T-helper 2 cell treated with Interferon-gamma antibody and Interleukin-4, amounts not matched to agents 5 μg/mL and 100 μg/mL, for 36 hours (primary cell): ENCODE measurements at places on chromosomes 4 and X.
A peak's percentile ranks its signal among the peaks of the same experiment; 100 is the strongest.

GRCh38 chrX:9677098-9677739 is 88.4 kb downstream of the GPR143 start:
- peaks cover 22% of the 10 kb centered on the region for H3K4me1 ChIP-seq
- peak; percentile 45 for DNase-seq
- no peaks in the 10 kb centered on the region for H3K27me3 ChIP-seq
- H3K27ac ChIP-seq: peak overlapping the region; percentile 85

- H3K4me3 ChIP-seq: no peak overlapping the region
- peaks cover 2% of the 10 kb centered on the region for H3K36me3 ChIP-seq
- H3K27ac ChIP-seq: no peak overlapping the region
- H3K4me1 ChIP-seq: no peaks in the 10 kb centered on the region
These were observed 127.4 kb upstream of the RPL34 start for GRCh38 chr4:108492816-108493595.

GRCh38 chr4:47703956-47704355 is 133.9 kb downstream of the CORIN start:
- H3K4me3 ChIP-seq: no peak overlapping the region
- no peaks in the 10 kb centered on the region for H3K4me1 ChIP-seq
- no peaks in the 10 kb centered on the region for H3K36me3 ChIP-seq
- no peak overlapping the region for H3K27ac ChIP-seq

DNA sequence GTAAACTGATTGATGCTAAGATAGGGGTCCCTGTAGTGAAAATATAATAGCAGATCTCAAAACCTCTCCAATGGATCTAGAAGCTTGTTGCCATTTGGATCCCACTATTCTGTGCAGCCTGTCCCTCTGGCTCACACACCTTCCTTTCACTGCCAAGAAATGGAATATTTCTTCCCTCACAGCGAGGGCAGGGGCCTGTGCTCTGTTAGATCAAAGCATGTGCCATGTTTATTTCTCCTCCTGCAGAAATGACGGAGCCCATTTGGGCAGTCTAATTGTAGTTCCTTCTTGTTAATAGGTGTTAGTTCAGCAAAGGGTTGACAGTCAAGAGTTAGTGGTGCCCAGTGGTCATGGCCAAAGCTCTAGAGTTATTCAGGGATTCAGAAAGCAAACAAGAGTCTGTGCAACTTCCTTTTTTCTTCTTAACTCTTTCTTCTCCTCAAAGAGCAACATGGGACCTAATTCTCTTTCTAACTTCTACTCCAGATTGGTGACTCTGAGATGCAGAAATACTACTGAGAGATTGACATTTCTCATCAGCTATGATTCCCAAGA is 106.8 kb downstream of the STOX2 start:
- DNase-seq: no peak
- H3K4me3 ChIP-seq: no peak overlapping the region
- no peaks in the 10 kb centered on the region for H3K36me3 ChIP-seq

DNA sequence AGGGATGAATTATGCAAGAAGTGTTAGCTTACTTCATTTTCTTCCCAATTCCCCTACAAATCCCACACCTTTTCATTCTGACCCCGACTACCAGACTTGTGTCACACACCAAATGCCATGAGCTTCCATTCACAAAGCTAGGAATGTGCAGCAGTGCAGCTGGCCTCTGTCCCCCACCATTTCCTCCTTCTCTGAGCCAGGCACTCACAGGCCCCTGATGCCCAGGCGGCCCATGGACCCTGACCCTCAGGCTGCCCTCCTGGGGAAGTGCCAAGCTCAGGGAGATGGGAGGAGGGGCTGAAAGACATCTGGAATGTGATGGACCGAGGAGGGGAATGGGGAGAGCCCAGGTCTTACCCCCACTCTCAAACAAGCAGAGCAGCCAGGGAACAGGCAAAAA is 67.0 kb upstream of the BCOR start:
- DNase-seq: no peak
- H3K27ac ChIP-seq: no peak overlapping the region
- no peaks in the 10 kb centered on the region for H3K36me3 ChIP-seq
- H3K4me3 ChIP-seq: no peak overlapping the region
- H3K4me1 ChIP-seq: peaks cover 24% of the 10 kb centered on the region

- H3K4me1 ChIP-seq: no peaks in the 10 kb centered on the region
- no peak within 1 kb of the TSS for H3K27ac ChIP-seq
- no peak for DNase-seq
- H3K4me3 ChIP-seq: no peak within 1 kb of the TSS
These were observed at the start of gene CLDN2 for GRCh38 chrX:106919932-106920452. Gene CLDN2 (plus strand): TSS chrX:106920402. CDS start chrX:106928229, 7,827 bp downstream.
